Astrocyte (in vitro differentiated cells and primary cell): ENCODE measurements at places on chromosomes 5 and 9.

GRCh38 chr5:143051244-143052058, 281.3 kb downstream of the ARHGAP26 start:
- DNase-seq, result peak; percentile 90

GRCh38 chr5:13640270-13640669, 304.2 kb downstream of the DNAH5 start:
- DNase-seq, result no peak

GRCh38 chr9:114616684-114617520, 5.8 kb downstream of the TMEM268 start:
- DNase-seq, result no peak

GRCh38 chr5:78920604-78921003, 64.5 kb downstream of the ARSB start:
- DNase-seq, result peak; percentile 36

- DNase-seq, result peak; percentile 82
These were observed 168.1 kb downstream of the NR3C1 start for GRCh38 chr5:143235423-143235822.

DNA sequence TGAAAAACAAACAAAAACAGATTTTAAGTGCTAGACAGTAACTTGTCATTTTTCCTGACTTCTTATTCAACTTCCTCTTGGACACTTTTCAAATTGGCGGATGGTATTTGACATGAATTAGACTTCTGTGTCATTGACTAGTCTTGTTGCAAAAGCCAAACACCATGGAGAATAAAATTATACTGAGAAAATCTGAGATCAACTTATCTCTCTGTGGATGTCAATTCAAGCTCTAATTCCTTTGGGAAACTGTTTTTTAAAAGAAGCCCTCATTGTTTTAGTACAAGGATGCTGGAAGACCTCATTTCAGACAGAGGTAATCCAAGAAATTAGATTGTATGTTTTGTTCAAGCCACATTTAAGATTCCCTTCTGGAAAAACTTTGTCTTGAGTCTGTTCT, 831.0 kb downstream of the SEMA5A start:
- DNase-seq, result no peak

DNA sequence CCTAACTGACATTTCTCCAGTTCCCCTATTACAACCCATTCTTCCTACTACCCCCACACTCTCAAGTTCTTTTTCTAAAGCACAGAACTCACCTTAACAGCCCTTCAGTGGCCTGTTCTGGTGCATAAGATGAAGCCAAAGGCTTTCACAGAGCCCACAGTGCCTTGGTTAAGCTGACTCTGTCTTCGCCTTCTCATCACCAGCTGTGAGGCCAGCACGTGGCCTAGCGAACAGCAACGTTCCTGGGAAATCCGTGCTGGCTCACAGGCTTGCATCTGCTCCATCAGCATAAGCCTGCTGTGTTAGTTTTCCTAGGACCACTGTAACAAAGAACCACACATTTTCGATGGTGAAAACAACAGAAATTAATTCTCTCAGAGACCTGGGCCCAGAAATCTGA, 67.9 kb upstream of the LPAR1 start:
- DNase-seq, result no peak

DNA sequence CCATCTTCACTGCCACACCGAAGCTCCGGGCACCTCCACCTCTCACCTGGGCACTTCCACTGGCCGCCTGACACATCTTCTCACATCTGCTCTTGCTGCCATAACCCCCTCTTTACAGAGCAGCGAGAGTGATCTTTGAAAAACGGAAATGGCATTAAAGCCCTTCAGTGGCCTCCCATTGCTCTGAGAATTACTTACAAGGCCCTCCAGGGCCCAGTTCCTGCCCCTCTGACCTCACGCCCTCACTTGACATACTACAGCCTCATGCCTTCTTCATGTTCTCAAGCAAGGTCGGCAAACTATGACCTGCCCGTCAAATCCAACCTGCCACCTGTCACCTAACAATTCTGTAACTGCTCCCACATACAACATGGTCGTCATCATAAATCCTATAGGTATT, 187.3 kb downstream of the NR3C1 start:
- DNase-seq, result no peak

DNA sequence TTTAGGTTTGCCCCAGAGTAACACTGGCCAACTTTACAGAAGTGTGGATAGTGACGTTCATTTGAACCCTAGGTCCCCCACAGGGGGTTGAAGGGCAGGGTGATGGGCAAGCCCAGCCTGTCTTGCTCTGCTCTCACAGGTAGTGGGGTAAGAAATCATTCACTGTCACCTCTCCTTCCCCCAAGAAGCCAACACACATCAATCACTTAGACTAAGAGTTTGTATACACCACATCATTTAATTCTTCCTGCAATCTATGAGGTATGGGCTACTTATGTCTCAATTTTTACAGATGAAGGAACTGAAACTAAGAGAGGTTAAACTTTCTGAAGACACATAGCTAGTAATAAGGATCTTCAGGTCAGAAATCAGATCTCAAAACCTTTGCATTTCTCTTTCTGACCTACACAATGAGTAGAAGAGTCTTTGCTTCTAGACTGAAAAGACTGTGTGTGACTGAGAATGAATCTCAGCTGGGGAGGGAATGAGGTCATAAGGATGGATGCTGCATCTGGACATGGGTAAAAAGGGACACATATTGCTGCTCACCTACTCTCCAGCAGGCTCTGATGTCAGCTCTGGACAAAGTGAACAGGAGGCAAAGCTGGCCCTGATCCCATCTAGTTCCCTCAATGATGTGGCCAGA, 81.0 kb upstream of the EQTN start:
- DNase-seq, result no peak

- peak; percentile 15 for DNase-seq
These were observed 373.6 kb downstream of the ADGRV1 start for GRCh38 chr5:90932052-90932699.

DNA sequence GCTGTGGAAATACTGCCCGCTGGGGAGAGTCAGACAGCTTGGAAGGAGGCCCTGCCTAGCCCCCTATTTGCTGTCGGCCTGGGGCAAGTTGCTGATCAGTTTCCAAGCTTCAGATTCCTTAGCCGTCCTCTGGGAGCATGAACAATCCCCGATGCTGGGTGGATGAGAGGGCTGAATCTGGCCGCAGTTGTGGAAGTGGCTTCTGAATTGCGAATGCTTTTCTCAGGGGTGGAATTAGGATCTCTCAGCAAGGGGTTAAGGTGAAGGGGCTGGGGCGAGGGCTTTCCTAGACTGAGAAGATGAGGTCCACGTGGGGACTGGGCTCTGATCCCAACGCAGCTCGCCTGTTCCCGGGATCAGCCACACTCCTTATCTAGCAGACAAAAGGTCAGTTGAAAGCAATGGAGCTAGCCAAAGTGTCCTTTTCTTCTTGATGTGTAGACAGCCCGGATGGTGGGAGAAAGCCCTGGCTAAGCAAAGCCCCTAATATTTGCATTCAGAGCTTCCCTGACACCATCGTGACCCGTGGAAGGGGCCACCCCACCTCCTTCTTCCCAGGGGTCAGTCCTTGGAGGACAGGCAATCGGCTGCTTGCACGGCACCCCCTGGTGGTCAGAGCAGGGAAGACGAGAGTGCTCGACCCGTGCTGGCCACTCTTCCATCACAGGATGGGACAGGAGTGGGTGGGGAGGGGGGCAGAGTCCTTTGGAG, 54.9 kb downstream of the COL15A1 start:
- peak; percentile 21 for DNase-seq

DNA sequence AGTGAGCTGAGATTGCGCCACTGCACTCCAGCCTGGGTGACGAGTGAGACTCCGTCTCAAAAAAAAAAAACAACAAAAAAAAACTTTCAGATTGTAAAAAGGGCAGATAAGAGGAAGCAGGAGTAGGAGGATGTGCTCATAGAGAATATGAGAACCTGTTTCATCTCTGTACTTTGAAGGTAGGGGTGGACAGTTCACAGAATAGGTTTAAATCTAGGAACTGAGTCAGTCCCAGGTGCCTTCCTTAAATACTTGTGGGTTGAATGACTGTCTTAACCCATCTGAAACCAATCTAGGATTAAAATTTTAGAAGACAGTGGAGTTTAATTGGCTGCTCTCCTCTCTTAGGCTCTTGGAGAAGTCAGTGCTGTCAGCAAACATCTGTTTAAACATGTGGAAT, 12.4 kb downstream of the POLK start:
- DNase-seq, result no peak

GRCh38 chr5:147372191-147372590, 137.4 kb downstream of the STK32A start:
- DNase-seq, result no peak

GRCh38 chr5:169350759-169351240, 49.9 kb upstream of the SLIT3 start:
- peak; percentile 99 for DNase-seq

- DNase-seq, result no peak
These were observed 918.3 kb downstream of the NR2F1-AS1 start for GRCh38 chr5:92662741-92663140.

DNA sequence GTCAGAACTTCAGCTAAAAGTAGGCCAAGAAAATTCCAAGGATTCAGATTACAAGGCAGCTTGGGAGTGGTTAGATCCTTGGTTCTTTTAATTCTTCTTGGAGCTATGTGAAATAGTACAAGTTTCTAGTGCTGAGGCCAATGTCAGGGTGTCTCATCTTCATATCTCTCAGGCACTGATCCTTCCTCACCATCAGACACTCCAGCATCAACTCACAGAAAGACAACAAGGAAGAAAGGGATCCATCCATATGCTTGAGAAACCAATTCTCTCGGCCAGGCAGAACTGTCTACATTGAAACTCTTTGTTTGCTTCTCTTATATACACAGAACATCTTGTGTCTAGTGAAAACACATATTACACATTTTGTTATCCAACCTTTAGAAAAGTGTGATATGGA, 362.1 kb upstream of the CCNH start:
- DNase-seq, result peak; percentile 36

- DNase-seq, result peak; percentile 8
These were observed 127.0 kb downstream of the NNT start for GRCh38 chr5:43729846-43730478.

- peak; percentile 20 for DNase-seq
These were observed 147.7 kb downstream of the DCP2 start for GRCh38 chr5:113124265-113124664.

DNA sequence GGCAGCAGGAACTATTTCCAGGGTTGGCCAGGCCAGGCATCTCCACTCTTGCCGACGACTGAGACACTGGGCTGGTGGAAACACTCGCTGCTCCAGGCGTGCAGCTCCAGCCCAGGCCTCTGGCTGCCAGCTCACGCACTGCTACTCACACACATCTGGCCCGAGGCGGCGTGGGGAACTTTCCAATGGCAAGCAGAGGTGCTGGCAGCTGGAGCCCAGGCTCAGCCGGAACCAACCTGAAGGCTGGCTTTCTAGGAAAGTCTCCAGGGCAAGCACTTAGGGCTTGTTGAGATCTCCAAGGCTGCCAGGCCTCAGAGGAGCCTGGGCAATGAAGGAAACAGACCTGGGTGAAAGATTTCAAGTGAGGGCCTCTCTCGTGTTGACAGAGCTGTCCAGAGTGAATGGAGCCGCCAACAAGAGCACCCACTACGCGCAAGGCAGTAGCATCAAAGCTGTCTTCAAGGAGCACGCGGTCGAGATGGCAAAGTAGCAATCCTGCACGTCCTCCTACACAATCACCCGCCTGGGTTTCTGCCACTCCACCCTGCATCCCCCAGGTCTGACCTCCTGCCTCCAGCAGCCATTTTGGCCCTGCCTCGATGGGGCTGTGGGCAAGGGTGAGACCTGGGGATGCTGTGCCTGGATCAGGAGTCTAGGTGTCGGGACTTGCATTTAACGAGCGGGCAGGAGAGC, 14.4 kb downstream of the SH3PXD2B start:
- no peak for DNase-seq
